IMR-90 (cell line): ENCODE measurements at places on chromosomes 11 and 22. TPM values are rescaled to one million over a fixed set of nuclear protein-coding genes. Genes with fewer than 3 reads are reported as not detected.

EHF gene
- total RNA-seq = under 0.01 TPM in 1 of 2 replicates, not detected in the other

SPTBN2 gene
- total RNA-seq = 0.18 and 0.56 TPM in 2 replicates

CARD16 gene
- total RNA-seq = 7.9 and 23.3 TPM in 2 replicates

DNA sequence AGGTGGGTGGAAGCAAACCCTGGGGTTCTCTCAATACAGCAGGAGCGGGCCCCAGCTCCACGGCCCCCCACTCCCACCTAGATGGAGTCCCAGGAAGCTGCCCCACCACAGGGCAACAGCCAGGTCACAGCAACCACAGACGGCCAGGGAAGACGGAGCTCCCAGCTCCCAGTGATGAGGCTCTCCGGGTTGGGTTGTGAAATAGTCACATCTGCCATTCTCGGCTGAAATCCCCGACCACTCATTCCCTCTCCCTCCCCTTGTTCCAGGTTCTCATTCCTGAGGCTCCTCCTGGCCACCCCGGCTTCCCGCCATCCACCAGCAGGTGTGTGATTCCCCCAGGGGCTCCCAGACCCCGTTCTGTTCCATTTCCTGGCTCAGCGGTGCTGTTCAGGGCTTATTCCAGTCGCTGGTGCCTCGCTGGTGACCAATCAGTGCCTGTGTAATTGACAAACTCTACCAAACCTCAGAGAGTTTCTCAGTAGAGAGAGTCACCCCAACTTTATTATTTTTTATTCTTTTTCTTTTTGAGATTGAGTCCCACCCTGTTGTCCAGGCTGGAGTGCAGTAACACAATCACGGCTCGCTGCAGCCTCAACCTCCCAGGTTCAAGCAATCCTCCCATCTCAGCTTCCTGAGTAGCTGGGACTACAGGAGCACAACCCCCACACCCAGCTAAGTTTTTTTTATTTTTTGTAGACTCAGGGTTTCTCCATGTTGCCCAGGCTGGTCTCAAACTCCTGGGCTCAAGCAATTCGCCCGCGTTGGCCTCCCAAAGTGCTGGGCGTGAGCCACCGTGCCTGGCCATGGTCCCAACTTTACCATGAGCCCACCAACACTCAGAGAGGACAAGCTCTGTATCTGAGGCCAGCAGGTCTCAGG is 63.2 kb downstream of the SHANK2 start:
- no peak for DNase-seq

- no peak for DNase-seq
Observed at GRCh38 chr11:34313099-34313517, 44.7 kb downstream of the ABTB2 start.

DNA sequence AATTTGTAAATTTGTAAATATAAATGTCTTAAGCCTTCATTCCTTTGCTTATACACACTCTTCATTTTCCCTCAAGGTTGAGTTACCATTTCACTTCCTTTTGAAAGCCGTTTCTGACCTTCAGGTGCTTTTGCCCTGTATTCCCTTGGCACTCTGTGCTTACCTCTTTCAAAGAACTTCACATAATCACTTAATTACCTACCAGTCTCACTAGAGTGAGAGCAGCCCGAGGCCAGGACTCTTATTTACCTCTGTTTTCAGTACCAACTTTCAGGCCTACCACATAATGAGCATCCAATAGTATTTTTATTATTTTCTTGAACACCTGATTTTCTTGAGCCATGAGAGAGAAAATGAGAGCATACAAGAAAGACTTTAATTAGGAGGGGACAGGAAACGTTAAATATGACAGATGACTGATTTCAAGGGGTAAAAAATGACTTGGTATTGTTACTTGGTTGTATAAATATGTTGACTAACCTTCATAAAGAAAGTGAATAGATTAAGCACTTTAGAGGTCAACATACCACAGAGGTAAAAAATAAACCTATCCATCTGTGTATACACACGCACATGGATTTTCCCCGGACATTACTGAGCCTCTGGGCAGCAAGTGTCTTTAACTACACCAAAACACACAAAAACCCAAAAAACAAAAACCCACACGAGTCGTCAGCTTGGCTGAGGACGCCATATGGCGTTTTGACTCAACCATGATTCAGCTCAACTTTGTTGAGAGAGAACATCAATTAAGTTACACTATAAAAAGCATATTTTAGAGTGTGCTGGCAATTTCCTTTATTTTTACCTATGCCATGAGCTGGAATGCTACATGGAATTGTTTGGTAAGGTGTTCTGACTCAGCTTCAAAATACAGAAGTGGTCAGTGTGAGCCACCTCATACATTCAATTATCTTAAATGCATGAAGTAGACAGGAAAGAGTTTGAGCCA is 7.6 kb downstream of the ATXN10 start:
- DNase-seq = peak; percentile 91

- DNase-seq = peak; percentile 84
Observed at GRCh38 chr11:69670158-69670845, 4.9 kb downstream of the LTO1 start.

MRGPRE gene
- total RNA-seq = not detected in 2 replicates

CASP4 gene
- 89.4 and 91.9 TPM in 2 replicates for total RNA-seq

FAM180B gene
- total RNA-seq = not detected in 2 replicates

- no peak for DNase-seq
Observed at GRCh38 chr11:92264350-92264749, 39.7 kb downstream of the FAT3 start.
